ENCODE measurements at places on chromosomes 4 and X. TPM values are rescaled to one million over a fixed set of nuclear protein-coding genes. Genes with fewer than 3 reads are reported as not detected.

The MAGEA9 gene
- polyA plus RNA-seq: not detected

DNA sequence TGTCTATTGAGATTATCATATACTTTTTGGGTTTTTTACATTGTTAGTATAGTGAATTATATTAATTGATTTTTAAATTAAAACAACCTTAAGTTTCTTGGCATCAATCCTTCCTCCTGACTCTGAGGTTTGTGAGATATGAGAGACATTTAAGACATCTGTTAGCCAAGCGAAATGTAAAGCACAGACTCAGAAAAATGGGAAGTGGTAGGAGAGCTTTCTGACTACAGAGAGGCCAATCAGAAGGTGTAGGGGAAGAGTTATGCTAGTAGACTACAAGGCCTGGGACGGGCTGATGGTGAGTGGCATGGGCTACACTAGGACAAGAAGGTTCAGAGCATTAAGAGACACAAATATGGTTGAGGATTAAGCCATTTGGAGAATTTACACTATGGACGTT is 255.4 kb downstream of the PRDM5 start:
- no peak for DNase-seq

- DNase-seq: no peak
Observed at GRCh38 chrX:139179592-139179991, 350.9 kb upstream of the F9 start.

DNA sequence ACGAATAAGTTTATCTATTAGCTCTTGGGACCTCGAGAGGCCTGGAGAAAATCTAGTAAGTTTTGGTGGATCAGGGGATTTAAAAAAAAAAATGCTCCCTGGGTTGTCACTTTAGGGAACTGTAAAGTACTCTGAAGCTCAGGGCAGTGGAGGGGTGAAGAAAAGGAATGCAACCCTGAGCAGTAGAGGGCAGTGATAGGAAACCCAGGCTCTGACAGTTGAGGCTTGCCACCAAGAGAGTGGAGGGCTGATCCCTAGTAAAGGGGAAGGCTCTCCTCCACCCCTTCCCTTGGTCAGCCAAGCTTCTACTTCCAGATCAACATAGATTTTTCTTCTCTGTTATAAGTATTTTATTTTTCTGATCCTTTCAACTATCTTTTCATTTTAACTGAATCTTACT is 73.1 kb downstream of the FBXO8 start:
- no peak for DNase-seq

GRCh38 chr4:152941411-152941810 is 5.3 kb downstream of the FHDC1 start:
- no peak for DNase-seq

GRCh38 chr4:109969087-109969486 is 56.4 kb downstream of the EGF start:
- DNase-seq: no peak

DNA sequence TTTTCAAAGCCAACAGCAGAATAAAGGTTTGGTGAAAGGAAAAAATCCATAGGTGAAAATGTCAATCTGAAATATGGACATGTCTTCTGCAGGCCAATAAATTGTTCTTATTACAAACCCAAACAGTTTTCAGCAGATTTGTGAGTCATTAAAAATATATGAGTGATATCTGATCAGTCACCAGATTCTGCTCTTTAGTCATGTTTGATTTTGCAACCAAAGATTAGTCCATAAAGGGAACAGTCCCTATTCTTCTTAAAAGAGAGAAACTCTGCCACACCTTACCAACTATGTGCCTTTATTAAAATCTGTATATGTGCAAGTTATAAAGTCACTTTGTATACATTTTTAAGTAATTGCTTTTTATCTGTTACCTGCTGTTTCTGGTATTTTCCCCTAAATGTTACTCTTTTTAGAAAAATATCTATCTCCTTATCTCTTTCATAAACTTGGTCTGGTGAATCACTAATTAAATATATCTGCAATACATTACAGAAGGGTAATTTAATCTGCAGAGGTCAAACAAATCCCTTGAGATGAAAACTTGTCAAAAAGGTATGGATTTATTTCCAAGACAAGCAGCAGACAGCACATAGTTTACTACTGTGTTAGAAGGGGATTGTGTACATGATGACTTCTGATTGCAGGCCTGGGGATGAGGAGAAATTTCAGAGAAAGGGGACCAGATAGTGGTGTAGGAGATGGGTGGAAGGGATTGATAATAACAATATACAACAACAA is 322.9 kb upstream of the NWD2 start:
- DNase-seq: no peak

DNA sequence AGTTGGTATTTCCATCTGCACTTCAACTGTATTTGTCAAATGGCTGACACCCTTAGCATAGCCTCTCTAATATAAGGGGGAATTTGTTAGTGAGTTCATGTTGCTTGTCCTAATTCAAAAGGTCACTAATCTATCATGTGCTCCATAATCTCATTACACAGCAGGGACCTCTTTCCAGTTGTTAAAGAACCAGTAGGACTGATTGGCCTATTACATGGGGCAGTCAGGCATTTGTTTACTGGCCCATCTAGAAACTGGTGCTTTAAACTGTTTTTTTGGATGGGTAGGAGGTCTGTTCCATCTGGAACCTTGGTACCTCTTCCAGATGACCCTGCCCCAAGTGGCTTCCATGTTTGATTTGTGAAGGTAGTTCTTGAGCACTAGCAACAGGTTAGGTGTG is 11.4 kb downstream of the ANK2 start:
- DNase-seq: no peak

The LAP3 gene
- 33.4 TPM for polyA plus RNA-seq

Measured in naive B cell (primary cell).